Stimulated activated CD8-positive, alpha-beta memory T cell treated with anti-CD3 and anti-CD28 coated beads, Interleukin-2, amount 100 ng/mL, for 1 hour (primary cell): ENCODE measurements at places on chromosomes 6 and 20.

DNA sequence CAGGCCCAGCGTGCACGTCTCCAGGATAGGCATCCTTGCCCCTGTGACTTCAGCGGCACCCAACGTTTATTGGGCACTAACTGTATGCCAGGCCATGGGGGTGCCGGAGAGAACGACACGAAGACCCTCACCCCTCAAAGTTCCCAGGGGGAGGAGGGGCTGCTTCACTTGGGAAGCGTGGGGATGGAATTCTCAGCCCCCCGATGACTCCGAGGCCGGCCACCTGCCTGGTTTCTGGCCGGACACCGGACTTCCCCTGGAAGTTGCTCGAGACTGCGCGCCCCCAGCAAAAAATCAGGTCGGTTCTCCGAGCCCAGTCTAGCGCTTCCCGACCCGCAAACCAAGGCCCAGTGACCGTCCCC is 275 bp upstream of the MAVS start:
- DNase-seq: no peak

- no peak for DNase-seq
These were observed 270.4 kb downstream of the DOK5 start for GRCh38 chr20:54745780-54746179.

- no peak for DNase-seq
These were observed 15.7 kb downstream of the SASH1 start for GRCh38 chr6:148358196-148358785.

DNA sequence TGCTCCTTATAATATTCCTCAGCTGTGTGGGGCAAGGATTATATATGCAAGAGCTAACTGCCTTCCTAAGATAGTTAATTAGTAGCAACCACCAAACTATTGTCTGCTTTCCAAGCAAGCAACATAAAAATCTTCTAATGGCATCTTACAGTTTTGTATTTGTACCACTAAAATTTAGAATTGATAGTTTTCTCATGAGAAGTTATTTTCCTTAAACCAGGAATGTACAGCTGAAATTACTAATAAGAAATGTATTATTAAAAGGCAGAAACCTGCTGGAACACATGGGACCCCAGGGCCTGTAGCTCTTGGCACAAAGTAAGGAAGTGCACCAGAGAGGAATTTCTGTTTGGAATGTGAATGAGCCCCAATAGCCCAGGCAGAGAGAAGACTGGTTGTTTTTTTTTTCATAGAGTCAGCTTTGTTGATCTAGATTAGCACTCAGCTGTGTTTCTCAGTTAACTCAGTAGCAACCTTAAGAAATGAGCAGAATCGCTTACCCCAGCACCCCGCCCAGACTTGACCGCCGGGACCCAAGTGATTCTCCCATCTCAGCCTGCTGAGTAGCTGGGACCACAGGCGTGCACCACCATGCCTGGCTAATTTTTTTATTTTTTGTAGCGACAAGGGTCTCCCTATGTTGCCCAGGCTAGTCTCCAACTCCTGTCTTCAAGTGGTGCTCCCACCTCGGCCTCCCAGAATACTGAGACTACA is 2.6 kb downstream of the MGME1 start:
- DNase-seq: no peak

DNA sequence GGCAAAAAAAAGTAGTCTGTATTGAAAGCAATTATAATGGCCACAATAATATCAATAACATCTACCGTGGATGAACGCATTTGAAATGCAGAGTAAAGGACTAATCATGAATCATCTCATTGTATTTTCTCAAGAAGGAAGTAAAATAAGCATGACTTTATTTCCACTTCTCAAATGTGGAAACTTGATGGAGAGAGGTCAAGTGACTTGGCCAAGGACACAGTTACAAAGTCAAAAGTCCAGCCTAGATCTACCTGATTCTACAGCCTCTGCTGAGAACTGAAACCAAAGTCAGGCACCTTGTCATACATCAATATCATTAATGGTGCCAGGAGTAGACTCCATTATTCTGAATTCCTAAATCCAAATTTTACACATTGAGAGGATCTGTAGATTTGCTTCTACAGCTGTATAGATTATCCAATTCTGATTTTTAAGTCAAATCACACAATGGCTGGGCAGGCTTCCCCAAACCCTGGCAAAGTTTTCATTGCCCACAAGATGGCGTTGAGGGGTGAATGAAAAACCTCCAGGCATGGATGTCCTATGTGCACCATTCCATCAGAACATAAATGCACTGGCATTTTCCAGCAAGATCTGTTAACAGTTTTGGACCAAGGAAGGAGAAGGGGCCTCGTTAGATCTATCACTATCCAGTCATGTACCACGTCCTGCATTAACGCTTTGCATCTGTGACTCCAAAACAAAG is 423.1 kb downstream of the MAFB start:
- no peak for DNase-seq

- no peak for DNase-seq
These were observed 3.2 kb downstream of the RBM38 start for GRCh38 chr20:57394121-57395082.

DNA sequence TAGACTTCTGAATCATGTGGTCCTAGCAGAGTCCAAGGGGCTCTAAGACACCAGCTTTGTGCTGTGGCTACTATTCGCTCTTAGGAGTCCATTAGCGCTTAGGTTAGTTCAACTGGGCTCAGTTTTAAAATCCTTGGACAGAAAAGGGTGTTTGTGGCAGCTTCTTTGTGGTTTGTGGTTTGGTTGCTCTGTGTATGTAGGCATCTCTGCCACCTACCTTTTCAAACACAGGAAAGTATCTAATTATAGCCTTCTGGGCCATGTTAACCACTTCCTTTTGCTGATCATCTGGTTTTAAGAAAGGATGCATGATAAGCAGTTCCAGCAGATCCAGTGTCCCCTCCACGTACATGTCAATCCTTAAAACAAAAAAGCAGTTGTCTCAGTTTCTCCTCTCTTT is 10.8 kb downstream of the GSTA4 start:
- DNase-seq: no peak

DNA sequence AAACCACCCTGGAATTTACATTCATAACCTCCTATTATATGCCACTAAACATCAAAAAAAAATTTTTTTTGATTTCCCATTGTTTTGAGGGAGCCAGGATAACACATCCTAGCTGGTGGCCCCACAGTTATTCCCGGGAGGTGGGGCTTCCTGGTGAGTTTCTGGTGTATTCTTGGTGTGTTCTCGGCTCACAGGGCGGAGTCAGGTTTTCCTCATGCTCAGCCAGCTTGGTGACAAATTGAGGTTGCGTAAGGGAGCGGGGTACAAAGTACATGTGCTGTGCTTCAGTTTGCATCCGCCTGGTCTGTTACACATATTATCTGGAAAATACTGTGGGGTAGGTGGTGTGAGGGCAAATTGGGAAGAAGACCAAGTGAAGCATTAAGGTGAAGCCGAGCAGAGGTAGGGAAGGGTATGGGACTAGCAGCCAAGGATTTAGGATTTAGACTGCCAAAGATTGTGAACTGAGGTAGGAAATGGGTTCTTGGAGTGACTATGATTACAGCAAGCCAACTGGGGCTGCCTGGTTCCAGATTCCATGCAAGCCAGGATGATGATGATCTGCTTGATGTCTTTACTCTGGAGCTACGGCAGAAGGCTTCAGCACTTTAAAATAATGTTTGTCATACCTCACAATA is 46.2 kb upstream of the EEF1A1 start:
- no peak for DNase-seq

DNA sequence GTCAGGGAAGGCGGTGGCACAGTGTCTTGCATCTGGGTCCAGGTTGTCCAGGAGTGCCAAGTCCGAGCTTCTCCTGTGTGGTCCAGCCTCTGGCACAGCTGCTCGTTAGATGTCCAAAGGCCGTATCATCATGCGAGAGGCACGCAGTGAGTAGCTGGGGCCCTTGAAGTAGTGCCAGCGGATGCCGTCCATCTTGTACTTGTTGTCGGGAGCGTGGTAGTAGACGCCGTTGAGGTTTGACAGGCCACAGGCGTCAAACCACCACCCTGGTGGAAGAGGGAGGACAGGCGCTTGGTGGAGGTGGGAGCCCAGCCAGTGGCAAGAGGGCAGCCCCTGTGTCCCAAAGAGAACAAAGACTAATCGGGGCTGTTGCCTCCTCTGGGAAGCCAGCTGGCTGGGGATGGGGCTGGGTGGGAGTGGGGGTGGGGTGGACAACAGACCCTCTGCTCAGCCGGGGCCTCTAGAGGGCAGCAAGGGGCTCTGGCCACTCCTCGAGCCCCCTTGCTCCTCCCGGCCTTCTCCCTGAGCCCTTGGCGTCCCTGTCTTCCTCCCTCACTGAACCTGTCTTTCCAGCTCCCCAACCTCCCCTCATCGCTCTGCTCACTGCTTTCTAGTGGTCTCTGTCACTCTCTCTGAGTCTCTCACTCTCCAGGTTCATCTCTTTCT is 39.5 kb downstream of the FAM110A start:
- DNase-seq: no peak

GRCh38 chr20:63700199-63701050 is 4.0 kb downstream of the TNFRSF6B start:
- DNase-seq: no peak

GRCh38 chr6:88145298-88145963 is 20.7 kb downstream of the CNR1 start:
- no peak for DNase-seq
